Fibroblast of skin of right quadriceps (primary cell): ENCODE measurements at places on chromosomes 16 and 17.

- peak; percentile 31 for DNase-seq
Measured at GRCh38 chr16:48492133-48492532, 106.9 kb upstream of the SIAH1 start.

GRCh38 chr17:61477204-61477834 lies 25.1 kb downstream of the TBX4 start:
- no peak for DNase-seq

DNA sequence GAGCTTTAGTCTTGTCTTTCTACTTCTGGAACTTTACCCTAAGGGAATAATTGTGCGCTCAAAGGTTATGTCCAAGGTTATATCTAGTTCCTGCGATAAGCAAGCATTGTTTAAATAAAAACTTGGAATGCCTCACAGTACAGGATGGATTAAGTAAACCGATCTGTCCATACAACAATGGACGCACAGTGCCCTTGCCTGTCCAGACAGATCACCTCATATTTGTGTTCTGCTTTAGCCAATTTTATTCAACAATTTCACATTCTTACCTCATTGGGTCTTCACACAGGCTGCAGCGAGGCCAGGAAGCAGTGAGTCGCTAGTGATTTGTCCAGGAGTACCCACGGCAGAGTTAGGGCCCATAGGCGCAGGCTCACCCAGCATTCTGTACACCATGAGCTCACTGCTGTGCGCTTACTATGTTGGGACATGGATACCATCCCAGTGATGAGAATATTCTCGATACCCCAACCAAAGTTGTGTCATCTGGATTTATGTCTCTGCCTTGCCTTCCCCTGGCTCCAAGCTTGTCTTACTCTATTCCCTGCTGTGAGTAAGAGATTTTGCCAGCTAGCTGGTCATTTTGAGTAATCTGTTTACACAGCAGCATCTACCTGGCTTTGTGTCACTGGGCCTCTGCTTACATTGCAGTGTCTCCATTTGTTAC lies 39.8 kb downstream of the USP43 start:
- peak; percentile 19 for DNase-seq

DNA sequence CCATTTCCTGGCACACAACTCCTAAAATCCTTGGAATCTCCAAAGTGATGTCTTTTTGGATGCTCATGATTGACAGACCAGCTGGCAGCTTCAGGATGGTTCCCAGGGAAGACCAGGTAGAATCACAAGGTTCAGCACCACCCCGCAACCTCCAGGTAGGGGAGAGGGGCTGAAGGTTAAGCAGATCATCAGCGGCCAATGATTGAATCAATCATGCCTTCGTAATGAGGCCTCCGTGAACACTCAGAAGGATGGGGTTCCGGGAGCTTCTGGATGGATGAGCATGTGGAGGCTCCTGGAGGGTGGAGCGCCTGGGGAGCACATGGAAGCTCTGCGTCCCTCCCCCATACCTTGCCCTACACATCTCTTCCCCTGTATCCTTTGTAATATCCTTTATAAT lies 185.9 kb downstream of the SEC14L1 start:
- no peak for DNase-seq

- no peak for DNase-seq
Measured at GRCh38 chr16:50267651-50268050, 1.3 kb downstream of the ADCY7 start.

DNA sequence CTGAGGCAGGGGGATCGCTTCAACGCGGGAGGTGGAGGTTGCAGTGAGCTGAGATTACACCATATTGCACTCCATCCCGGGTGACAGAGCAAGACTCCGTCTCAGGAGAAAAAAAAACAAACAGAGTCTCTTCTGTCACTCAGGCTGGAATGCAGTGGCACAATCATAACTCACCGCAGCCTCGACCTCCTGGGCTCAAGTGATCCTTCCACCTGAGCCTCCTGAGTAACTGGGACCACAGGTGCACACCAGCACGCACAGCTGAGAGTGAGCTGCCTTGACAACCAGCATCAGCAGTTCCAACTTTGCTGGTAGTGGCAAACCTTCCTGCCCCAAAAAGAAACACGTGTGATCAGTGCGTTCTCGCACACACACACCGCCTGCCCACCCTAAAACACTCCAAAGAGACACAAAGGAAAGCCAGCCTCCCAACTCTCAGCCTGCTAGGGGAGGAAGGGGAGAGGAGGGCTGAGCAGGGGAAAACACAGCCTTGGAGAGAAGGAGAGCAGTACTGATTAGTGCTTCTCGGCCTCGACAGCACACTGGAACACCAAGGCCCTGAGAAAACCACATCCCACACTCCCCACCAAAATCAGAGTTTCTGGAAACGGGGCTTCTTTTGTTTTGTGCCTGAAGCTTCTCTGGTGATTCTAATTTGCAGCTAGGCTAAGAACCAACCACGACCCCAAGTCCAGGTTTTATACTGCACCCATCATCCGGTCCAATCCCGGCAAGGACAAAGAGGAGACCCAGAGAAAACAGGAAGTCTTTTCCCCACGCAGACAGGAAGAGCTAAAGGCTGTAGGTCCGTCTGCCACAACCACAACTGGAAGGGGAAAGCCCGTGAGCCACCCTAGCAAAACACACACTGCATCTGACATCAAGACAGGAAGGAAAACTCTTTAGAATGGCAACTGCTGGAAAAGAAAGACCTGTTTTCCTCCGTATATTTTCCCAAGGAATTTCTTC lies 28.8 kb downstream of the ZCCHC14 start:
- DNase-seq = peak; percentile 63

DNA sequence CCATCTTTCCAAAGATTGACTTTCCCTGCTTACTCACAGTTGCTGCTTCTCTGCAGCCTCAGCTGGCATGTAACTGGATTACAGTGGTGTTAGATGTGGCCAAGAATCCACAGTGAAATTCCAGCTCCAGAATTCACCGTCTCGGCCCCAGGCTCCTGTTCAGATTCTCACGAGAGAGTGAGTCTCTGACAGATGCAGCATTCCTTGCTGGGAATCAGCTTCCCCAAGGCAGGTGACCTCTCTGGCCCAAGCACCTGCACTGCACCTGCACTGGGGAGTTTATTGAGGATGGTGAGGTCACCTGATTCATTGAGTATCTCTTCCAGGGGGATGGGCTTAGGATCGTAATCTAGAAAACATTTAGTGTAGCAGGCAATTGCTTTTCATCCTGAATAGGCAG lies 600.5 kb upstream of the RBFOX1 start:
- no peak for DNase-seq

DNA sequence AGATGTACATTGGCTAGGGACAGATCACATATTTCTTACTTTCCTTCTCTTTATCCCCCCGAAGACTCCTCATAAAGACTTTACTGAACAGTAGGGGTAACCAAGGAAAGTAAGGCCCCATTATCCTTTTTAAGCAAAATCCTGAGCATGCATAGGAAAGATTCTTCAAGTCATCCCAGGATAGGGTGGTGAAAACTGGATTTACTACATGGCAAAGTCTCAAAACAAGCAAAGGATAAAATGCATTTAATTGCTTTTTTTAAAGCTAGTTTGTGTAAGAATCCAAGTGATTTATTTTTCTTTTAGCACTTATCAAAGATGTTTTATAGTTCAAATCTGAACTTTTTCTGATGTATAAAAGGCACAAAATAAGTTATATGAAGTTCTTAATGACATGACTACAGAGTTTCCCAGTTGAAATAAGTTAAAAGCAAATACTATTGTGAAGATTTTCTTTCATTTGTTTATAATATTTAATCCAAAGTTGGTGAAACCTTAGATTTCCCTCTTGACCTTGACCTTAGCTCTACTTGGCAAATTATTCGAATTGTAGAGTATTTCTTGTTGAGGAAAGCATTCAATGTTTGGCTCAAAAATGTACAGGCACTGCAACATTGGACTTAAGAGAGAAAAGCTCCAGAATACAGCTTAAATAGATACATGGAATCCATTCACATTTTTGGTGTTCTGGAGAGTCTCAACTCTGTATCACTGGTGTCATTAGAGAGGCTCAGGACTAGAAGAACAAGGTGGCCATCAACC lies 104.3 kb downstream of the ABCA8 start:
- DNase-seq = peak; percentile 6

- peak; percentile 46 for DNase-seq
Measured at GRCh38 chr16:50244140-50244503, 22.2 kb upstream of the ADCY7 start.

DNA sequence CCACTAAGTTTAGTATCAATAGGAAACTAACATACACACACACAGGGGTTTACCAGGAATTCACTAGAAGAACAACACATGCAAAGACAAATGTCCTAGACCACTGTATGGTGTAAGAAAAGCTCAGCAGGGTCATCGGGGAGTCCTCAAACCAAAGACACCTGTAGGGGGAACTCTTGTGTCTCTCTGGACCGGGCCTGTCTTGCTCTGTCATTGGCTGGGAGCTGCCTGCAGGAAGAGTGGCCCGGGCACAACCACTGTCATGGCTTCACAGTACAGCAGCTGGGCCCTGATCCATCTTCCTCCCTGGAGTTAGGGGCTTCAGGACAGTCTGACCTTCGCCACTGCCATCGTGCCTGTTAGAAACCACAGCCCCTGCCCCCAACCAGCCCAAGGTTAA lies 263.6 kb upstream of the DYNLRB2 start:
- DNase-seq = no peak

GRCh38 chr17:80751070-80751945 lies 206.7 kb downstream of the RPTOR start:
- DNase-seq = peak; percentile 51

DNA sequence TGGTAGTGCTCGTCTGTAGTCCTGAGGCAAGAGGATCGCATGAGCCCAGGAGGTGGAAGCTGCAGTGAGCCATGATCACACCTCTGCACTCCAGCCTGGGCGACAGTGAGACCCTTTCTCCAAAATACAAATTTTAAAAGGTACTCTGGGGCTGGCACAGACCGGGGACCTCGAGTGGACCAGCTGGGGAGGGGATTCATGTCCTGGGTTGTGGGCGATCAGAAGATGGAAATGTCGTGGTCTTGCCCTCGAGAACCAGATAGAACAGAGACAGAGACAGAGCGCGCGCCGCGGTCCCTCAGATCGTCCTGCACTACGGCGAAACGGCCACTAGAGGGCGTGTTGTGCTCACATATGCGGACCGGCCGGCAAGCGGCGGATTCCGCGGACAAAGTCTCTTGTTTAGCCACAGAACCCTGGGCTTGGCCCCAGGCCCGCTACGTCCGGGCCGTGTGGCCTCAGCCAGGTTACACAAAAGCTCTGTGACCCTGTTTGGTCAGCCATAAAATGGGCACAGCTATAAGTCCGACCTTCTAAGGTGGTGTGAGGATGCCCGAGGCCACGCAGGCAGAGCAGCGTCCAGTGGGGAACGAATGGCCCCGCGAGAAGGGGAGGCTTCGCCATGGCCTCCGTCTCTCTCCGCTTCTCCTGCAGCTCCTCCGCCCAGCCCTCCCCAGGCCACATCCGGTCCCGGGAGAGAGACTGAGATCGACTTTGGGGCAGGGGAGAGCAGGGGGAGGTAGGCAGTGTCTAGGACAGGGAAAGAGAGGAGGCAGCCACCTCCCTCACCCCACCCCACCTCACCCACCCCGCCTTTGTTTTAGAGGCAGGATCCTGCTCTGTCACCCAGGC lies 14.6 kb upstream of the SBK1 start:
- peak; percentile 60 for DNase-seq

DNA sequence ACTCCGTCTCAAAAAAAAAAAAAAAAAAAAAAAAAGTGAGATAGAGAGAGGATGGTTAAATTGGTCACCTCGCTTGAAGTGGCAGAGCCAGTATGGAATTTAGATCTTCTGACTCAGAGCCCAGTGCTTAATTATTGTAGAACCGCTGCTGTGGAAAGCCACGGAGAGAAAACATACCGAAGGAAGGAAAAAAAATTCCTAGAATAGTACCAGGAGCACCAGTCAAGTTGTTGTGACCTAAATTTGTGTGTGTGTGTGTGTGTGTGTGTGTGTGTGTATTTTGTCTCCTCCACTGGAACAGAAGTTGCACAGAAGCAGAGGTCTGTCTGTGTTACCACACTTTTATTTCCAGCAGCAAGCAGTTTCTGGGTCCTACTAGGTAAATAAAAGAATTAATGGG lies 10.6 kb upstream of the NUP85 start:
- DNase-seq = peak; percentile 55

- DNase-seq = no peak
Measured at GRCh38 chr16:87185983-87186382, 131.2 kb downstream of the C16orf95 start.

- no peak for DNase-seq
Measured at GRCh38 chr17:82239926-82240505, 11.2 kb downstream of the SLC16A3 start.

DNA sequence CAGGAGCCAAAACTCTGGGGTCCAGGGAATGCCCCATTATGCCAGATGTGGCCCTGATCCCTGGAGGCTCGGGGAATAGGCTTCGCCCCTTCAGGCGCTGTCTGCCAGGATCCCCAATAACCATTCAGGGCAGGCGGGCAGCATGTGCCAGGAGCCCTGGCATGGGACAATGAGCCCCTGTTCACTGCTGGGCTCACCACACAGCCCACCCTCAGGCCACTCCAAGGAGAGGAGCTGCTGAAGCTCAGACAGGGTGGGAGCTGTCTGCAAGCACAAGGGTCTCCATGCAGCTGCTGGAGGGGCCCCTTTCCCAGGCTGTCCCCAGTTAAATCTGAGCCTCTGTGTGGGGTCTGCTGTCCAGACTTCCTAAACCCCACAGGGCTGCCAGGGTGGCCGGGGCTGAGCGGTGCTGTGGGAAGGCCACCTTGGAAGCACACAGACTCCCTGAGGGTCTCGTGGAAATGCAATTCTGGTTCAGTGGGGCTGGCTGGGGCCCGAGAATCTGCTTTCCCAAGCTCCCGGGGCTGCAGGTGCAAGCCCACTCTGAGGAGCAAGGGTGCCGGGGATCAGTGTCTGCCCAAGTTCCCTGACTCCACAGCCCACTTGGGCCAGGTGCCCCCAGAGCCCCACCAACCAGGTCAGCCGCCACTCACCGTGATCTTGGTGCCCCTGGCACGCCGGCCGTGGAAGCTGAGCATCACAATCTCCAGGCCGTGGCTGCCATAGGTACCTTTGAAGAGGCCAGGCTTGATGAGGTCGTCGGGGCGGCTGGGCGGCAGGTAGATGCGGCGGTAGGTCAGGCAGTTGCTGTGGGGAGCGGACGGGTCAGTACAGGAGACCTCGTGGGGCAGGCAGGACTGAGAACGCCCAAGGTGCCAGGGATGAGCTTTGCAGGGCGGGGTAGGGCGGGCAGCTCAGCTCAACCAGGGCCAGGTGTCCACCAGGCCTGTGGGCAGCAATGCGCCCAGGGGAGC lies 17.7 kb upstream of the C16orf95 start:
- DNase-seq = no peak

- DNase-seq = no peak
Measured at GRCh38 chr17:79622122-79622601, 11.3 kb upstream of the RBFOX3 start.
